Aorta (tissue), 5 donors: ENCODE measurements at places on chromosomes 1 and 21.

DNA sequence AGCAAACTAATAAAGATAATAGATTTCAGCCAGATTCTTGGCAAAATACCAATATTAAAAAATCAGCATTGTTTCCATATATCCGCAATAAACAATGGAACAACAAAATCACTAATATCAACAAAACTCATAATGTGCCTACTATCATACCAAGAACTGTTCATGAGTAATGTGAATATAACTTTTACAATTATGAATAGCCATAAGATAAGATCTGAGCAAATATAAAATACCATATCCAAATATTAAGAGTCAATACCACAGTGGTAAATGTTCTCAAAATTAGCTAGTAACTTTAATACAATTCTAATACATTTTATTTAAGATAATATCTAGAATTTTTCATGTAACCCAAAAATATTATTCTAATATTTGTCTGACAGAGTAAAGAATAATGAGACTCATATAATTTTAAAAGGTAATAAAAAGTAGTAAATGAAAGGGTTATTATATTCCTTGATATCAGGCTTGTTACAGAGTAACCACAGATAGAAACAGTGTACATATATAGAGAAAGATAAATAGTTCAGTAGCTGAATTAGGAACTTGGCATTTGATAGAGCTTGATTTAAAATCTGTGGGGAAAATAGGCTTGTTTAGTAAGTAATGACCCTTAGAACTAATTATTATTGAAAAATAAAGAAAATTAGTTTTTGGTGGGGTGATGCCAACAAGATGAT lies 2126.6 kb downstream of the MRPL39 start:
- DNase-seq = no peak

DNA sequence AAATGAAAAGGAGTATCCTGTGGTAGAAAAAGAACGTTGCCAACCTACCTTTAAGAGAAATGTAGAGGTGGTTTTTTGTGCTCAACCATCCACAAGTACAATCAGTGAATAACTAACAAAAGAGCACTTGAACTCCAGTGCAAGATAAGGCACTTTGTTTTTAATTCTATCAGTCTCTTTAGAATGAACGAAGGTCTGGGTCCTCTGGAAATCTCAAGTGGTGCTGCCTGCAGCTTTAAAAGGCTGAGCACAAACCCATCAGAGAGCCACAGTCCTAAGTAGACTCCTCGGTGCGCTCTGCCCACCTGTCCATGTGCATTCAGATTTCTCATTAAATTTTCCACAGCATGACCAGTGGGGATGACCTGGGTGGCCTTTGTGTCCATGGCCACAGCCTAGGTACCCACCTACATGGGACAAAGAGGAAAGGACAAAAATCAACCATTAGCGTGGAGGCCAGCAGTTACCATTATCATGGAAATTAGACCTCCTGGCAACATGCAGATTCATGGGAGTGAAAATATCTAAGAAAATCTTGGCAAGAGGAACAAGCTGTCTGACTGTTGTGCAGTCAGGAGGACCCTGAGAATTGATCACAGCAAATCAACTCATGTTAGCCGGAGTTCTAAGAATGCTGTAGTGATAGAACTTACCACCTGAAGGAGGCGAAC lies 9.4 kb downstream of the TRIM45 start:
- DNase-seq = no peak

DNA sequence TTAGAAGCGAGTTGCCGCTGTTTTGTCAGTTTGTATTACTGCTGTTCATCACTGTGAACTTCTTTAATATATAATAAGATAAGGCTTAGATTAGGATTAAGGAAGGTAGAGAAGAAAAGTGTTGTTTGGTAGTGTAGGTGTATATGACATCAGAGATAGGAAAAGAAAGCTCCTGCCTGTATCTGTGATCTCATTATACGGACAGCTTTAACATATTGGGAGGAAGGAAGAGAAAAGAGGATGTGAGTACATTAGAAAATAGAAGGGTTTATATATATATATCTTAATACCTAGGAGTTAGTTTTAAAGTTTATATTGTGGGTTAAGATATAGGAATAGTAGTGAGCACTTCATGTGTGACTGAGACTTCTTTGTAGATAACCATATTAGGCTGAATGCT lies 71.0 kb downstream of the RALGPS2 start:
- DNase-seq = no peak

DNA sequence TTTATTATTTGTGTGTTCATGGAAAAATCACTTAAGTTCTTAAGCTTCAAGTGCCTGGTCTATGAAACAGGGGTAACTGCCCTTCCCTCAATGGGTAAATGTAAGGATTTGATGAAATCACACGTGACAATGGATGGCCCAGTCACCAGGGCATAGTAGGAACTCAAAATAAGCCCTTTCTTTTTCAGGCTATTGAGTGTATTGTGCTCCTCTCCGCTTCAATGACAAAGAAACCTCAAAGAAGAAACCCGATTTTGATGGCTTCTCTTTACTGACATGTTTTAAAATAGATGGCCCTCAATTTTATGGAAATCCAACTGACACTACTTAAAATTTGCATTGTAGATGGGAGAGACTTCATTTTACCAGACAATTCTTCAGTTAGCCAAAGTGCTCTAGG lies 543.5 kb downstream of the OMA1 start:
- DNase-seq = no peak

GRCh38 chr1:218207194-218207593 lies 77.9 kb upstream of the RRP15 start:
- no peak for DNase-seq

DNA sequence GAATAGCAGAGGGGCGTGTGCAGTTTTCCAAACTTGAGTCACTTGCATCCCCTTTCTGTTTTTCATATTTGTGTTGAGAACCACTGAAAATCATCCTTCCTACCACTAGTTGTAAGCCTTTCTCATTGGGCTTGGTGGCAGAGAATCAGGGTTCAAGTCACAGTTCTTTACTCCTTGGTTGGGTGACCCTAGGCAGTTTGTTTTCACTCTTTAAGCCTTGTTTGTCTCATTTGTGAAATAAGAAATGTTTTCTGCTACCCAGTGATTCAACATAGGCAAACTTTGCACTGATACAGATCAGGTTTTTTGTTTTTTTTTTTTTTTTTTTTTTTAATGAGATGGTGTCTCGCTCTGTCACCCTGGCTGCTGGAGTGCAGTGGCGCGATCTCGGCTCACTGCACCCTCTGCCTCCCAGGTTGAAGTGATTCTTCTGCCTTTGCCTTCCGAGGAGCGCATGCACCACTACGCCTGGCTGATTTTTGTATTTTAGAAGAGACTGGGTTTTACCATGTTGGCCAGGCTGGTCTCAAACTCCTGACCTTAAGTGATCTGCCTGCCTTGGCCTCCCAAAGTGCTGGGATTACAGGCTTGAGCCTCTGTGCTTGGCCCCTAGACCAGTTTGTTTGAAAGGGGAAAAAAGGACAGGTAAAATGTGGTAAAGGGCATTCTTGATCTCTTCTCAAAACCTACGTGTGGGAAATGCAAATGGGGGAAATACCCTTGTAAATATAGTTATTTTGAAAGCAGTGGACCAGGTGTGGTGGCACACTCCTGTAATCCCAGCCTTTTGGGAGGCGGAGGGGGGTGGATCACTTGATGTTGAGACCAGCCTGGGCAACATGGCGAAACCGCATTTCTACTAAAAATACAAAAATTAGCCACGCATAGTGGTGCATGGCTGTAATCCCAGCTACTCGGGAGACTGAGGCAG lies 3.2 kb downstream of the CLIC4 start:
- DNase-seq = no peak
